Ovary (tissue), 10 donors: ENCODE measurements at places on chromosomes 3 and 15. TPM values are rescaled to one million over a fixed set of nuclear protein-coding genes. Genes with fewer than 3 reads are reported as not detected.

GRCh38 chr15:73075160-73075859, 23.0 kb downstream of the NEO1 start:
- DNase-seq: no peak

DNA sequence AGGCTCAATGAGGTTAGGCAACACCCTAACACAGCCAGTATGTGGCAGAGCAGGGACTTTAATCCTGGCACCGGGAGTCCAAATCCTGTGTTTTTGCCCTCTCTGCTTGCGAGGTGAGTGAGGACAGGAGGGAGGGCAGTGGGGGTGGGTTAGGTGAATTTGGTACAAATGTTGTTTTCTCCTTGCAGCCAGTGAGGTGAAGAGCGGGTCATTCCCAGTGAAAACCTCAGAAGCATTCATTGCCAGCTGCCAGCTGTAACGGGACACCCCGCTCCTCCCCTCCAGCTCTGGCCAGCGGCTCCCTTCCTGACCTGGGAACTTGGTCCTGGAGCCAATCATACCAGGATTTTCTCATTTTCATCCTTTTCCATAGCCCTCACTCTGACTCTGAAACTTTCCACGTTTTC, 45.7 kb upstream of the RAB6B start:
- no peak for DNase-seq

DNA sequence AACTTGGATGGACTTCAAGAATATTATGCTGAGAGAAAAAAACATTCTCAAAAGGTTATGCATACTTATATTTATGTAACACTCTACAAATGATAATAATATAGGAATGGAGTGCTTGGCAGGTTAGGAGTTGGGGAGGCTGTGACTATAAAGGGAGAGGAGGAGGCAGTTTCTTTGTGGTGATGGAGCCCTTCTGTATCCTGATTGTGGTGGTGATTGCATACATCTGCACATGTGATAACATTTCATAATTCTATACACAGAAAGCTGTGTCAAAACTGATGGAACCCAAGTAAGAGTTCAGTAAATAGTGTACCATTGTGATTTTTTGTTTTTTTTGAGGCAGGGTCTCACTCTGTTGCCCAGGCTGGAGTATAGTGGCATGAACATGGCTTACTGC, 31.7 kb upstream of the FAM3D start:
- DNase-seq: no peak

GRCh38 chr3:197490098-197491058, 65.4 kb downstream of the BDH1 start:
- DNase-seq: no peak

SMAD6 gene
- 10.9 TPM for polyA plus RNA-seq

TM4SF1 gene
- 184 TPM for polyA plus RNA-seq

RAB43 gene
- 0.88 TPM for polyA plus RNA-seq

STRIT1 gene
- polyA plus RNA-seq: not detected
